Lower lobe of right lung (tissue), 2 donors: ENCODE measurements at places on chromosomes 5 and 9. TPM values are rescaled to one million over a fixed set of nuclear protein-coding genes. Genes with fewer than 3 reads are reported as not detected.

- no peak overlapping the region for H3K27ac ChIP-seq
- H3K36me3 ChIP-seq, result no peaks in the 10 kb centered on the region
- no peaks in the 10 kb centered on the region for H3K27me3 ChIP-seq
- no peak for DNase-seq
- no peak overlapping the region for H3K4me3 ChIP-seq
Observed at GRCh38 chr5:132267931-132268768, 10.7 kb downstream of the PDLIM4 start.

DNA sequence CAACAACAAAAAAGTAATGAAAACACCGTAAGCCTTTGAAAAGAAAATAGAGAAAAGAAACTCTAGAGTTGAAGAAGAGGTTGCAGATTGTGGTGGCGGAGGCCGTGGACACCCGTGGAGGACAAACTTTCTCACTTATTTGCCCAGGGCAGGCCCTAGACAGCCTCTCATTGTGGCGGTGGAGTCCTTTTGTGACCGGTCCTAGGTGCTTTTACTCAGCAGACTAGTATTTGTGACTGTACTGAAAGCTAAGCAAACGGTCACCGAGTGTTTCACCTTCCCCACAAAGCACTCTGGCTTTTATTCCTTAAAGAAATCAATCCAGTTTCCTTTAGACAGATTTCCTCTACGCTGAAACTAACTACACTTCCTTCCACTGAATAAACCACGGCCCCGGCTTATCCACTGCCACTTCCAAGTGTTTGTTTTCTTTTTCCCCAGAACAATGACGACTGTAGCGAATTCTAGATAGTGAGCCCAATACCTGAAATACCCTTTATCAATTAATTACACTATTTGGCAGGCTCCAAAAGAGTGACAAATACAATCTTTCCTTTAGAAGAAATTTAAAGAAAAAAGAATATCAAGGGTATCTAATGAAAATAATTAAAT, 210.2 kb upstream of the TARS1 start:
- no peaks in the 10 kb centered on the region for H3K27me3 ChIP-seq
- no peak overlapping the region for H3K27ac ChIP-seq
- no peak for DNase-seq
- no peaks in the 10 kb centered on the region for H3K36me3 ChIP-seq
- no peak overlapping the region for H3K4me3 ChIP-seq

Gene SLC45A2
- total RNA-seq, result not detected

Gene SH3PXD2B
- total RNA-seq, result 49.8 TPM
